Daoy (cell line): ENCODE measurements at places on chromosomes 6 and 20. TPM values are rescaled to one million over a fixed set of nuclear protein-coding genes. Genes with fewer than 3 reads are reported as not detected.

PRSS16 gene
- 4.3 and 8.2 TPM in 2 replicates for total RNA-seq

CALHM4 gene
- total RNA-seq: not detected in 2 replicates

DEF6 gene
- total RNA-seq: 20.0 and 23.6 TPM in 2 replicates

- no peak for DNase-seq
Measured at GRCh38 chr6:8000636-8001035, 63.6 kb downstream of the BLOC1S5 start.

GRCh38 chr6:72649032-72649984 lies 27.4 kb downstream of the KCNQ5 start:
- peak; percentile 75 for DNase-seq

- no peak for DNase-seq
Measured at GRCh38 chr20:31652917-31653396, 15.2 kb downstream of the COX4I2 start.

DNA sequence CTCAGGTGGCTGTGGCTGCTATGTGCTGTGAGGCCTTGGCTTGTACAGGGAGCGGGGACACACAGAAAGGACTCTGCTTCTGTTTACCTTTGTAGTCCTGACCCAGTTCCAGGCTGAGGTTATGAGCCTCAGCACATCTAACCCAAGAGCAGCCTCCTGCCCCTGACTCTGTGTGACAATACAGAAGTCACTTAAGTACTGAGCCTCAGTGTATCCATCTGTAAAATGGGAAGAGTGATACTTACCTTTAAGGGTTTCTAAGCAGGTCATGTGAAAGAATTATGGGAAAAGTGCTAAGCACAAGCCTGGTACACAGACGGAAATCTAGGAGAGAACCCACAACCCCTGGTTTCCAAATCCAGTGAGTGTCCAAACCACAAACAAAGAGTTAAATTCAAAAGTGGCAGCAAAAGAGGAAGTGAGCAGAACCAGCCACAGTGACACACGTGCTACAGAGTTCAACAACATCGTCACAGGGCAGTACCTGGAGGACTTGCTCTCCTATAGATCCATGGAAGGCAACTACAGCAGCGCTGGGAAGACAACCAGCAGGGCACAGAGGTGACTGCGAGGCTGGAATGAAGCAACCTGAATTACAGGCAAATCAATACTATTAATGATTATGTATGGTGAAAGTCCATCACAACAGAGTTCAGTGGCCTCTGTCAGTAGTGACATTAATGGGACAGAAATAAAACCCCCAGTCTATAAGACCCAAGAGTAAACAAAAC lies 12.5 kb downstream of the TRIM26 start:
- no peak for DNase-seq

- no peak for DNase-seq
Measured at GRCh38 chr6:44603044-44603686, 215.7 kb downstream of the CDC5L start.

DNA sequence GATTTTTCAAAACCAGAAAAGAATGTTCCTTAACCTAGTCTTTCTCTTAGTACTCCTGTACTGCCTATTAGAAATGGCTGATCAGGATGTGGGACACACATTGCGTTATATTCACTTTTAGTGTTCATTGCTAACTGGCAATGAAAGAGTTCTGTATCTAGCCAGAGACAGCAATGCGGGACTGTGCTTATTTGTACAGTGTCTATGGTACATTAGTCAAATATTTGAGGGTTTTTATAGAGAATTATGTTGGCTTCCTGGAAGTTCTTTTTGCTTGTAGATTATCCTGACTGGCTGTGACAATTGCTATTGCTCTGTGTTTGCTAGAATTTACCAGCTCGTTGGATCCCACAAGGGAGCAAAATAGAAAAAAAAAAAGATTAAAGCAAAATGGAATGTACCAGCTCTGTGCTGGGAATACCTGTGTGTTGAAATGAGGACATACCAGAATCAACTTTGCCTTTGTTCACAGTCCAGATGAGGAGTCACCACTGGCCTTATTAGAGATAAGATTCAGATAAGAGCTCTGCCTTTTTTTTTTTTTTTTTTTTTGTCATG lies 22.4 kb upstream of the IFNGR1 start:
- DNase-seq: peak; percentile 46
